ENCODE measurements at places on chromosomes 5 and 9.

GRCh38 chr5:124825250-124825982 is 79.0 kb upstream of the ZNF608 start:
- no peak for DNase-seq

GRCh38 chr9:4423207-4423610 is 67.1 kb upstream of the SLC1A1 start:
- no peak for DNase-seq

DNA sequence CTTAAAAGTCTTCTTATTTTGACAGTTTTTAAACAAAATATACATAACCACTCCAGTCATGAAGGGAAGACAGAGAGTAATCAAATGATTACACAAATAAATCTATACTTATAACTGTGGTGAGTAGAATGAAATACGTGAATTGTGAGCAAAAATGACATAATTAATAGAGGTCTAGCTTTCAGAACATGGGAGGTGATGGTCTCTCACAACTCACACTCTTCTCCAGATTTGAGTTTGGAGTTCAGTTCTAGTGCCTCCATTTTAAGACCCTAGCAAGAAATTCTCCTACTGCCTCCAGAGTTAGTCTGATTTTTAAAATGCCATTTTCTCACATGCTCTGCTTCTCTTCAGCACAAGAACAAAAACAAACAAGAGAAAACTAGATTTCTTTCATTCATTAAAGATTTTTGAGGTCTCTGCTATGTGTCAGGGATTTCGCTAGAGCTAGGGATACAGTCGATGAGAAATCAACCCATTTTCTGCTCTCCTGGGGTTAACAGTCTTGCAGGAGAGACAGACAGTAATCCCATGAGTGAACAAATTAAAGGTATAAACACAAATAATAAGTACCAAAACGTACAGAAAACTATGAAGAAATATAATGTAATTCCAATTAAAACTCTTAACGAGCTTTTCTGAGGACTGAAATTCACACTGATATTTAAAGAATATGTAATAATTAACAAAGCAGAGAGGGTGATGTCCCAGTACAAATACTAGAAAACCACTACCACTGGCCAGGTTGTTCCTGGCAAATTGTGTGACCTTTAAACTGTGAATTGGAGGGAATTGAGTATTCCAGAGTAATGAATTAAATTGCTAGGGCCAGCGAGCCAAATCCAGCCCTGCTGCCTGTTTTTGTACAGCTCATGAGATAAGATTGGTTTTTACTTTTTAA is 27.1 kb upstream of the HTR4 start:
- DNase-seq = no peak

- no peak for DNase-seq
Measured at GRCh38 chr5:43638107-43638506, 35.1 kb downstream of the NNT start.

- DNase-seq = no peak
Measured at GRCh38 chr5:83011985-83012384, 65.2 kb downstream of the TMEM167A start.

DNA sequence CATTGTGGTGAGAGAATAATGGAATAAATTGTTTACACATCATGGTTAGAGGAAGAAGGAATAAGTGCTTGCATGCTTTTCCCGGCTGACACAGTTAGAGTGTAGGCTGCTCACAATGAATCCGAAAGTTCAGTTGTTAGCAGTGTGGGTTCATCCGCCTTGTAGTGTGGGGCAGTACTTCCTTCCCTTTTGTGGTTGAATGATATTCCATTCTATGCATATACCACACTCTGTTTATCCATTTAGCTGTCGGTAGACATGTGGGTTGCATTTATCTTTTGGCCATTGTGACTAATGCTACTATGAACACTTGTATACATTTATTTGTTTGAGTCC is 84.0 kb downstream of the COL5A1 start:
- no peak for DNase-seq

- DNase-seq = no peak
Measured at GRCh38 chr9:2060424-2060823, 45.3 kb downstream of the SMARCA2 start.

GRCh38 chr9:133945977-133946753 is 46.0 kb downstream of the VAV2 start:
- no peak for DNase-seq

GRCh38 chr5:84063041-84063440 is 321.6 kb downstream of the EDIL3 start:
- DNase-seq = no peak

- DNase-seq = no peak
Measured at GRCh38 chr5:173053041-173053440, 3.1 kb upstream of the CREBRF start.

- no peak for DNase-seq
Measured at GRCh38 chr9:61667559-61668121, 477.8 kb downstream of the SPATA31A7 start.

GRCh38 chr5:14439087-14439871 is 142.3 kb upstream of the OTULINL start:
- no peak for DNase-seq

DNA sequence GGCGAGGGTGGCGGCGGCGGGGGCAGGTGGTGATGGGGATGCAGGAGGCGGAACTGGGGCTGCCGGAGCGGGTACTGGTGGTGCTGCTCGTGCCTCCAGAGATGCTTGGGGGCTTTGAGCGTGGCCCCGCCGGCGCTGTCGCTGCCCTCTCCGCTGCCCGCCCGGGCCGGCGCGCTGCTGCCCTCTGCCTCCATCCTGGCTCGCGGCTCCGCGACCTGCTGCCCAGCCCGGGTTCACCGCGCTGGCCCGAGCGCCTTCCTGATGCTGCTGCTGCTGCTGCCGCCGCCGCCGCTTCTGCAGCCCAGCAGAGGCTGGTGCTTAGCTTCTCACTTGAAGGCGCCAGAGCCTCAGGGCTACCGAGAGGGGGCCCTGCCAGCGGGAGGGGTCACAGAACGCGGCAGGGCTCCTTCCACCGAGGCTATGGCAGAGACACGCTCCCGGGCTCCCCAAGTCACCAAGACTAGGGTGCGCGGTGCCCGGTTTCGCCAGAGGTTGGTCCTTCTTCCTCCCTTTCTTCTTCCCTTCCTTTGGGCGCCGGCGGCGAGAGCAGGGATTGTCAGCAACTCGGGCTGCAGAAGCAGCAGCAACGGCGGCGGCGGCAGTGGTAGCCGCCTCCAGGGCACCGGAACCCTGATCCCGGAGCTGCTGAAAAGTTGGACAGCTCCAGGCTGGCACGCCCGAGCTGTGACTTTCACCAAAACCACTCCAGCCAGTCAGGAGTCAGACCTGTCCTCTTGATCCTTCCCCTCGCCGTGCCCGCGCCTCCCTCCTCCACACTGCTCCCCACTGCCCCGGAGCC is at the start of gene PDE4D:
TSS of gene PDE4D (minus strand) at position 298 of the 799 bp plus-strand sequence.
- no peak for DNase-seq

DNA sequence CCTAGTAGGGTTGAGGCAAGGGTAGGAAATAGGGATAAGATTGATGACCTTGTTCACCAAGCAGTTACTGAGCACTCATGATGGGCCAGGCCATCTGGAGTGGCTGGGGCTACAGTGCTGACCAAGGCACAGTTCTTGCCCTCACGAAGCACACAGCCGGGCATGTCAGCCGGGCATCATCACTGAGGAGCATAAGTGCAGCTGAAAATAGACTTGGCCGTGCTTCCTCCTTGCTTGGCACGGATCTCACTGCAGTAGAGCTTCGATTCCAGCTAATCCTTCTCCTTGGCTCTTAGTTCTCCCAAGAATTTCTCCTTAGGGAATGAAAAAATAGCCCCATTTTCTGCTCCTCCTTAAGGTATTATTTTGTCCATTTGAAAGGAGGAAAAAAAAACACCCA is 116.6 kb downstream of the NMUR2 start:
- DNase-seq = no peak

DNA sequence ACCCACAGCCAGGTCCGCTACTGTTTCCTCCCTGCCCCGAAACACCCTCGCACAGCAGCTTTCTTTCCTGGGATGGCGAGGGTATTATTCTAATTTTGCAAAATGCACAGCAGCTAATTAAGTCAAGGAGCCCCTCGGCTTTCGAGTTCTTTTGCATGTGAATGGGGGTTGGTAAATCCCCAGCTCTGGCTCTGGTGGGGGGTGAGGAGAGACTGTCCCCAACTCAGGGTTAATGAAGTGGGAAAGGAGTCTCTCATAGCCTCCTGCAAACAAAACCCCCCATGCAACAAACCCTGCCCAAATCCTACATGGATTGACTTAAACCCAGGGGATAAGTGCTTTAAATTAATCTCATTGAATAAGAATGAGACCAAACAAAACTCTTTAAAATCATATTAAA is 8.8 kb downstream of the BARHL1 start:
- DNase-seq = no peak

GRCh38 chr9:105957830-105958229 is 263.5 kb downstream of the TMEM38B start:
- no peak for DNase-seq

- DNase-seq = no peak
Measured at GRCh38 chr5:24630918-24631317, 13.9 kb downstream of the CDH10 start.

- no peak for DNase-seq
Measured at GRCh38 chr5:114435885-114436299, 74.0 kb downstream of the KCNN2 start.

DNA sequence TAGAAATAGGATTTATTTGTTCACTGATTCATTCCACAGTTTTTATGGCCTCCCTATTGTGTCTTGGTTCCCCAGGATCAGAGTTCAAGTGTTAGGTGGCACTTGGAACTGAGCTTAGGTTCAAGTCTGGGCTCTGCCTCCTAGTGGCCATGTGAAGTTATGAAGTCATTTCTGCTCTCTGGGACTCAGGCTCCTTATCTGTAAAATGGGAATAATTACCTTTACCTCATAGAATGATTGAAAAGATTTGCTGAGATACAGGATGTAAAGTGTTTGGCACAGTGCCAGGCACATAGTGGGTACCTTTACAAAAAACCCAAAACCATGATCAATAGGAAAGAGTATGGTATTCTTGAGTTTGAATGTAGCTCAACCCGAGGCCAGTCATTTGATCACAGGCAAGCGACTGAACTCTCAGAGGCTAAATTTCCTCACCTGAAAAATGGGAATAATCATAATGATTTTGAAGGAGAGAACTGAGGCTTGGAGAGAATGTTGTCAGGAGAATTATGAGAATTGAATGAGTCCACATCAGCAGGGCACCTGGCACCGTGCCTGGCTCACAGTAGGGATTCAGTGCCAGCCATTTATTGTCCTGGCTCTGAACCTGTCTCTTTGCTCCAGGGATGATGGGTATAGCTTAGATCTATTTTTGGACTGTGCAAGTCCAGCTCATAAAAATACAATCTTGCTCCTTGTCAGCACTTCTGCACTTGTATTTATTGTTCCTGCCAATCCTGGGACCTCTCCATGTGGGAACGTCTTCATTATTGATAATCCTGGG is 10.8 kb downstream of the NSG2 start:
- no peak for DNase-seq

- DNase-seq = peak; percentile 40
Measured at GRCh38 chr9:136059851-136060670, 35.0 kb downstream of the NACC2 start.

GRCh38 chr9:121876658-121877271 is 216.3 kb downstream of the TTLL11 start:
- no peak for DNase-seq

GRCh38 chr9:77847059-77847499 is 184.5 kb downstream of the GNAQ start:
- DNase-seq = no peak

DNA sequence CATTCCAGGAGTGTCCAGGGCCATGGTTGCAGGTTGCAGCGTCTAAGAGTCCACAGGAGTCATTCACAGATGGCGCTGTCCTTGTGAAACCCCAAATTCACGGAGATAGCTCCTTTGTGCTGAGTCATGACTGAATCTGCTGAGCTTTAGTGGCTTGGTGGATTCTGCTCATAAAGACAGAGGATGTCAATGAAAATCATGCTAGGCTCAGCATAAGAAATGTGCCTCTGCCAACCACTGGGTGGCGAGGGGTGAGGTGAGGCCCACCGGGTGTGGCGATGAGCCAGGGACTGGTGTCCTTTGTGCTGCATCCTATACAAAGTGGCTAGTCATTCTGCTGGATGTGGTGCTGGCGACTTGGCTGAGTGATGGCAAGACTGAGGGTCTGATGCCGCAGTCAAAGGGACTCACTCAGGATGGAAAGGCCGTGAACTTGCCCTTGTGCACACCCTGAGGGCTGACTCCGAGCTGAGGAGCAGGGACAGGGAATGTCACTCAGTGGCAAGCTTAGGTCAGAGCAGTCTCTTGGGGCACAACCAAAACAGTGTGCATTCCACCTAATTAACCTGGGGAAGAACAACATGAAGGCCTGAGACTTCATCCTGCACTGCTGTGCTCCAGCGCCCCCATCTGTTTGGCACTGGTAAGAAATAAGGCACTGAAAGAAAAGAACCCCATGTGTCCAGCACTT is 71.5 kb downstream of the DAP start:
- DNase-seq = peak; percentile 36

GRCh38 chr5:151251621-151252020 is 1.4 kb upstream of the GM2A start:
- DNase-seq = no peak

- no peak for DNase-seq
Measured at GRCh38 chr9:69444791-69445190, 119.8 kb downstream of the ENTREP1 start.

- peak; percentile 60 for DNase-seq
Measured at GRCh38 chr5:18113721-18114120, 479.5 kb downstream of the TAF11L14 start.

GRCh38 chr9:120710110-120710981 is 3.9 kb downstream of the MEGF9 start:
- peak; percentile 91 for DNase-seq

DNA sequence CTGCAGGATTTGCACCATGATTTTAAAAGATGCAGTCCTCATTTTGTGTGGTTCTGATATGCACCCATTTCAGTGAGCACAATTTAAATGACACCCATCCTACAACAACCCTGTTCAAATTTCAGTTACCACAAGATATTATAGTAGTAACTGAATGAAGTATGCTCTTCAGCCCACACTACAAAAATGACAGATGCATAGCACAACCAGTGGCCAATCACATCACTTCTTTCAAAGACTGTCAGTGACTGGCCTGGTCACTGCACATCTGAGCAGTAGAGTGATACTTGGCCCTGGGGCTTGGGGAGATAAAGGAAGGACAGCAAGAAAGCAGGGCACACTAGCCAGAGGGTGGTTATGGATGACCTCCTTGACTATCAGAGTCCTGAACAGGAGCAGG is 19.8 kb upstream of the IFNK start:
- no peak for DNase-seq

DNA sequence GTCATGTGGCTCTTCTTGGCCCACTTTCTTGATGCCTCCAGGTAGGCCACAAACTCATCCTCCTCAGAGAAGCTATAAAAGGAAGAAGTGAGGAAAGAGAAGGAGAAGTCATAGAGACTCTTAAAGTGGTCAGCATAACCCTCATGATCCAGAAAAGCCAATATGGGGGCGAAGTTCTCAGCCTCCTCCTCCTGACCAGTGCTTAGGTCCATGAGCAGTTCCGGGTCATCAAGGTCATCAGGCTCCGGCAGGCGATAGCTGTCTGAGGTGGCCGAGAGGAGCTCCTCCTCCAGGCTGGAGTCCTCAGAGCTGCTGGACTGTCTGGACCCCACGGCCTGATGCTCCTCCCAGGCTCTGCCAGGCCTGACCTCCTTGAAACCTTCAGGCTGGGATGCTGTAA is 34.7 kb downstream of the SH3TC2 start:
- no peak for DNase-seq
